ENCODE measurements at places on chromosomes 4 and X.

DNA sequence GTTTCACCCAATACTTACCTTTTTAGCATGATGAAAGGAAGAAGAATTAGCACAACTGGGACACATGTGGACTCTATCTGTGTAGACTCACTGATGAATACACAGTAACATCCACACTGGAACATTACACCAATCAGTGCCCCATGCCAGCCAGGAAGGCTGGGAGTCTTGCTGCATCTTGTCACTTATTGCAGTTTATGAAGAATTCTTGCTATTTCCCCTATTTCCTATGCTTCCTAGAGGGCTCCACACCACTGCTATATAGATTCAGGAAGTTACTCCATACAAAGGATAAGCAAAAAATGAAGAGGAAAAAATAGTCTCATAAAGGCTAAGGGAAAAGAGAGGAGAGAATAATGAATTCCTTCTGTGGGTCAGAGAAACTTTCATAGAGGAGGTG is 201.0 kb downstream of the CAMK2D start:
- no peak for DNase-seq

- DNase-seq: peak; percentile 63
Observed at GRCh38 chr4:107037199-107037584, 1.1 kb upstream of the DKK2 start.

- DNase-seq: no peak
Observed at GRCh38 chr4:122865425-122865824, 38.8 kb downstream of the FGF2 start.

DNA sequence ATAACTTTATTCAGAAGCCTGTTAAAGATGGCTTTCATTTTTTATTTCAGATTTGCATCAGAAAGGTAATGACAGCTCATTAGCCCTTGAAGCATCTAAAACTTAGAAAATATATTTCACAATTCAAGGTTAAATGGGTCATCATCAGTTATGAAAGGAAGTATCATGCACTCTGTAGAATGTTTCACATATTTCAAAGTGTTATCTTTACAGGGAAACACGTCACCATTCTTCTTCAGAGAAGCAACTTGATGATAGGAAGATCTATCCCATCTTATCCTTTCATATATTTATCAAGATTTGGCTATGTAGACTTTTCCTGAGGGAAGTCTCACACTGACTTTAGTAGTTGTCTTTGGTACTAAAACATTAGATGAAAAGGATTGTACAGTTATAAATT is 277.8 kb downstream of the TENM3 start:
- DNase-seq: no peak

DNA sequence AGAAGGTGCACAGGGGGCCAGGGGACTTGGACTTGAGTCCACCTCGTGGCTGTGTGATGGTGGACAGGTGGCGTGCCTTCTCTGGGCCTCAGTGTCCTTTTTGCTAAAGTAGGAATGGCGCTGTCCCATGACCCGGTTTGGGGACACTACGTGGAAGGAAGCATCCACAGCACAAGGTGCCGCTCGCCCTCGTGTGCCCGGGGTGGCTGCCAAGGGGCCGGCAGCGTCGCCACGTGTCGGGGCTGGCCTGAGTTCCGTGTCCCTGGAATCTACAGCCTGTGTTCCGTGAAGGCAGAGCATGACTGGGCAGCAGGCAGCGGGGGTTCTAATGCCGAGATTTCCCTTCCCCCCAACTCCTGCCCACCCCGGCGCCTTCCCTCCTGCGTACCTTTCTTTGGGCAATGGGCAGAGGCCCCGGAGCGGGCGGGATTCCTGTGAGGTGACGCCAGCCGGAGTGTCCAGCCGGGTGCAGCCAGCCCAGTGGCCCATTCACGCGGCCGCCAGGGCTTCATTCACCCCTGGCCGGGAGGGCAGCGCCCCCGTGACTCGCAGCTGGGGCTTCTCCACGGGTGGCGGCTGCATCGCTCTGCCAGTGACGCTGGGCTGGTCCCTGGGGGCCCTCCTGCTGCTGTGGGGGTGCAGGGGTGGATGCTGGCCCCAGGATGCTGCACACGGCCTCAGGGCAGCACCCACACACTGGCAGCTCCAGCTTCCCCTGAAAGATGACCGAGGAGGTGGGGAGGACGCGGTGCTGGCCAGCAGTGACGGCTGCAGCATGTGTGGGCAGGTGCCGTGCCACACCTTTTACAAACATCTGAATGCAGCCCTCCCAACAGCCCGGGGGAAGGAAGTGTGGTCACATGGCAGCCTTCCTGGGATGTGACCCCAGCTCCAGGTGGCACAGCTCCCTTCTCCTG is 21.2 kb downstream of the DOK7 start:
- no peak for DNase-seq

- DNase-seq: no peak
Observed at GRCh38 chr4:54937501-54937900, 187.9 kb downstream of the KDR start.

GRCh38 chrX:43239356-43239755 is 416.7 kb upstream of the MAOA start:
- DNase-seq: no peak

DNA sequence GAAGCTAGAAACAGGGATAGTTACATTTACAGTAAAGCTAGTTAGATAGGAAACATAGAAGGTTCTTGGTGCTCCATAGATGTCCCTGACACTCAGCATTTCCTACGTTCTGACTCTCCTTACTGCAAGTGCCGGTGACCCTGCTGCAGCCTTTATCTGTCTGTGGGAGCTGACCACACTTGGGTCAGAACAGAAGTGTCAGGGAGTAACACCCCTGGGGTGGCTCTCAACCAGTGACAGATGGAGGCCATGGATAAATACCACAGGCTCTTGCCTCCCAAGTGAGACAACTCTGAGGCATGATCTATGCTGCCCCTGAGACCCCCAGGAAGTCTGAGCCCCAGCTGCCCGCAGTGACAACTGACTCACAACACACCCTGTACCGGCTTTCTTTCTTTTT is 69.8 kb downstream of the ANXA3 start:
- no peak for DNase-seq
